Large intestine (tissue), 12 donors: ENCODE measurements at places on chromosomes 13 and 19. TPM values are rescaled to one million over a fixed set of nuclear protein-coding genes. Genes with fewer than 3 reads are reported as not detected.

Gene RRAS
- polyA plus RNA-seq, result 36.8 TPM

Gene SRRM5
- polyA plus RNA-seq, result 1.5 TPM

Gene CEACAM5
- polyA plus RNA-seq, result 18.8 TPM

Gene ZC3H13
- polyA plus RNA-seq, result 36.4 TPM

Gene OR7C1
- 0.03 TPM for polyA plus RNA-seq

Gene LPAR6
- 24.7 TPM for polyA plus RNA-seq

DNA sequence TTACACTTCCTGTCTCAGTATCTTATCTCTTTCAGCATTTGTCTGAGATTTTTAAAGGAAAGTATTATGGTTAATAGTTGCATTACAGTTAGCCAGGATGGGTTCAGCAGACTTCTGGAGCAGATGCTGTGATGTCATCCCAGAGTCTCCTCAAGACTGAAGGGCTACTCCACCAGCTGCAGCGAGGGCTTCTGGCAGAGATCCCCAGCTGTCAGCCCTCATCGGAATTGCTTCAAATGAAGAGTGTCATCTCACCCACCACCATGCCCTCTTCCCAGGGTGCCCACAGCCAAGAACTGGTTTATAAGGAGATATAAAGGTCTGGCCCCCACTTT, 84.4 kb downstream of the FAM216B start:
- no peaks in the 10 kb centered on the region for H3K36me3 ChIP-seq
- H3K4me1 ChIP-seq, result no peaks in the 10 kb centered on the region
- no peak for DNase-seq

GRCh38 chr19:3145909-3146676, 10.3 kb downstream of the GNA15 start:
- H3K27ac ChIP-seq, result no peak overlapping the region
- DNase-seq, result no peak

DNA sequence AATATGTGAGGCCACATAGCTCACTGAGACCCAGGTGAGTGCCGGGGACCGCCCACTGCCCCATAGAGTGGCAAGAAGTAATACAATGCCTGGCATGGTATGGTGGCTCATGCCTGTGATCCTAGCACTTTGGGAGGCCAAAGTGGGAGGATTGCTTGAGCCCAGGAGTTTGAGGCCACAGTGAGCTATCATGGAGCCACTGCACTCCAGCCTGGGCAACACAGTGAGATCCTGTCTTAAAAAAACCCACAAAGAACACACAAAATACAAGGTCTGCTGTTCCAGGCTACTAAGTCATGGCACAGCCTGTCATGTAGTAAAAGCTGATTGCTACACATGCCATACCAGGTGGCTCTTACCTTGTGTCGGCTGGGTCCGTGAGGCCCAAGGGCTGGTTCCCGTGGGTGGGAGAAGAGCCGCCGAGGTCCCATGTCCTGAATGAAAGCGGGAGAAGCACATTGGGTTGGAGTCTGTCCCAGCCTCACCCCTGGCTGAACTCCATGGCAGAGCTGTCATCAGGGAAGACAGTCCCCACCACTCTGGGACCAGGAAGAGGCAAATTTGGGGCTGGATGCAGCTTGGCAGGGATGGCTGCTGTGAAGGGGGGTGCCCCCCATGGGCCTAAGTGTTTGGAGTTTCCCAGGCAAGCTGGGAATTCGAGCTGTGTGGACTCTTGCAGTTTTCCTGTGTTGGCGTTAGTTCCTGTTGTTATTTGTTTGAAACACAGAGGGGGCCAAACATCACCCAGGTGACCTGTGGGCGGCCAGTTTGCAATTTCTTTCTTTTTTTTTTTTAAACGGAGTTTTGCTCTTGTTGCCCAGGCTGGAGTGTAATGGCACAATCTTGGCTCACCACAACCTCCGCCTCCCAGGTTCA, 3.2 kb upstream of the FDX2 start:
- no peak for DNase-seq
- H3K36me3 ChIP-seq, result peaks cover 77% of the 10 kb centered on the region
- no peak overlapping the region for H3K4me3 ChIP-seq
- no peaks in the 10 kb centered on the region for H3K27me3 ChIP-seq
- no peak overlapping the region for H3K27ac ChIP-seq

DNA sequence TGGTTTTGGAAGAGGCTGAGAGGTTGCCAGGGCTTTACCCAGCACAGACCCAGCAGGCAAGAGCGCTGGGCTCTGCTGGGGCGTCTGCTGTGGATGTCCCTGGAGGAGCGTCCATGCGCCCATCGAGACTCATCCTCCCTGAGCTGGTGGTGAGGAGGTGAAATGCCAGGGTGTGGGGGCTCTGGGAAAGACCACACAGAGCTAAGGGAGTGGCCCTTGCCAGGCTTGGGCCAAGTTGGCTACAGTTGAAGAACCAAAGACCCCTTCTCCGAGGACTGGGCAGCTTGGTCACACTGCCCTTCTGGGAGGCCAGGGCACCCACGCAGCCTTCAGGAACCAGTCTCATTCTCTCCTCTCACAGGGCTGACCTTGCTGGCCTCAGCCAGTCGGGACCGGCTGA, 24.6 kb upstream of the OVOL3 start:
- no peak for DNase-seq
- peaks cover 20% of the 10 kb centered on the region for H3K36me3 ChIP-seq
- H3K4me1 ChIP-seq, result no peaks in the 10 kb centered on the region
- no peaks in the 10 kb centered on the region for H3K27me3 ChIP-seq

- DNase-seq, result no peak
- H3K4me1 ChIP-seq, result peaks cover 17% of the 10 kb centered on the region
- H3K27me3 ChIP-seq, result peaks cover 92% of the 10 kb centered on the region
- no peak overlapping the region for H3K27ac ChIP-seq
- H3K4me3 ChIP-seq, result no peak overlapping the region
These were observed 2.5 kb upstream of the TMEM59L start for GRCh38 chr19:18610245-18610555.

GRCh38 chr13:85729296-85729695, 69.9 kb downstream of the SLITRK6 start:
- H3K36me3 ChIP-seq, result no peaks in the 10 kb centered on the region
- no peaks in the 10 kb centered on the region for H3K4me1 ChIP-seq
- H3K27ac ChIP-seq, result no peak overlapping the region
- DNase-seq, result no peak
- H3K27me3 ChIP-seq, result no peaks in the 10 kb centered on the region

DNA sequence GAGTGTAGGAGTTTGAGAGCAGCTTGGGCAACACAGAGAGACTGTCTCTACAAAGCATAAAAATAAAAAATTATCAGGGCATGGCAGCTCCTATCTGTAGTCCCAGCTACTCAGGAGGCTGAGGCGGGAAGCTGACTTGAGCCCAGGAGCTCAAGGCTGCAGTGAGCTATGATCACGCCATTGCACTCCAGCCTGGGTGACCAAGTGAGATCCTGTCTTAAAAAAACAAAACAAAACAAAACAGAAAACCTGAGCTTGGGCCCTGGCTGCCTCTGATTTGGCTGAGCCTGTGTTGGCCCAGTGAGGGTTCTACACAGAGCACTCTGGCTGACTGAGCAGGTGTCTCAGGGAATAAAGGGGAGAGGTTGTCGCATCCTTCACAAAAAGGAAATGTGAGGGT, 8.0 kb downstream of the SLC7A9 start:
- DNase-seq, result no peak
- H3K27me3 ChIP-seq, result no peaks in the 10 kb centered on the region
- H3K27ac ChIP-seq, result no peak overlapping the region
- no peak overlapping the region for H3K4me3 ChIP-seq
- H3K4me1 ChIP-seq, result no peaks in the 10 kb centered on the region

DNA sequence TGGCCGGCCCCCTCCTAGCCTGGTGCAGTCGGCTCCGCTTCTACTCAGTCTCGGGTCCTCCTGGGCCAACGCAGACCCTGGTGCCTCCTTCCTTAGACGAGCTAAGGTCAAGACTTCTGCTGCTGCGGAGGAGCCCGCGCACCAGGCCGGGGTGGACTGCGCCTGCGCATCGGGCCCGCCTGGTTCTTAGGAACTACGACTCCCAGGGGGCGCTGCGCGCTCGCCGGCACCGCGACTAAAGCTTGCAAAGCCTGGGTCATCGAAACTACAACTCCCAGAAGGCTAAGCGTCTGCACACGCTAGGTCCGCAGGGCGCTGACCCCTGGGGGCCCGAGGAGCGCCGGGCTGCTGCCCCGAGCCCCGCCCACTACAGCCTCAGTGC, at the start of gene ZNF835:
TSS of gene ZNF835 (minus strand) at position 145 of the 382 bp plus-strand sequence. CDS start 6,559 bp downstream, outside the sequence.
- H3K27ac ChIP-seq, result no peak within 1 kb of the TSS
- no peaks in the 10 kb centered on the region for H3K4me1 ChIP-seq

DNA sequence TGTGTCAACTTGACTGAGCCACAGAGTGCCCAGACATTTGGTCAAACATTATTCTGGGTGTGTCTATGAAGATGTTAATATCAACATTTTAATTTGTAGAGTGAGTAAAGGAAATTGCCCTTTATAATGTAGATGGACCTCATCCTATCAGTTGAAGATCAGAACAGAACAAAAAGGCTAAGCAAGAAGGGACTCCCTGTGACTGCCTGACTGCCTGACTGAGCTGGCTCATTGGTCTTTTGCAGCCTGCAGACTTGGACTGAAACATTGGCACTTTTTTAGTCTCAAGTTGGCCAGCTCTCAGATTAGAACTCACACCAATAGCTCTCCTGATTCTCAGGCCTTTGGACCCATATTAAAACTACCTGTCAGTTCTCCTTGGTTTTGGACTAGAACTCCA, 600.4 kb upstream of the SLITRK6 start:
- H3K36me3 ChIP-seq, result no peaks in the 10 kb centered on the region
- no peak overlapping the region for H3K4me3 ChIP-seq
- no peak overlapping the region for H3K27ac ChIP-seq
- H3K27me3 ChIP-seq, result no peaks in the 10 kb centered on the region
- H3K4me1 ChIP-seq, result no peaks in the 10 kb centered on the region

DNA sequence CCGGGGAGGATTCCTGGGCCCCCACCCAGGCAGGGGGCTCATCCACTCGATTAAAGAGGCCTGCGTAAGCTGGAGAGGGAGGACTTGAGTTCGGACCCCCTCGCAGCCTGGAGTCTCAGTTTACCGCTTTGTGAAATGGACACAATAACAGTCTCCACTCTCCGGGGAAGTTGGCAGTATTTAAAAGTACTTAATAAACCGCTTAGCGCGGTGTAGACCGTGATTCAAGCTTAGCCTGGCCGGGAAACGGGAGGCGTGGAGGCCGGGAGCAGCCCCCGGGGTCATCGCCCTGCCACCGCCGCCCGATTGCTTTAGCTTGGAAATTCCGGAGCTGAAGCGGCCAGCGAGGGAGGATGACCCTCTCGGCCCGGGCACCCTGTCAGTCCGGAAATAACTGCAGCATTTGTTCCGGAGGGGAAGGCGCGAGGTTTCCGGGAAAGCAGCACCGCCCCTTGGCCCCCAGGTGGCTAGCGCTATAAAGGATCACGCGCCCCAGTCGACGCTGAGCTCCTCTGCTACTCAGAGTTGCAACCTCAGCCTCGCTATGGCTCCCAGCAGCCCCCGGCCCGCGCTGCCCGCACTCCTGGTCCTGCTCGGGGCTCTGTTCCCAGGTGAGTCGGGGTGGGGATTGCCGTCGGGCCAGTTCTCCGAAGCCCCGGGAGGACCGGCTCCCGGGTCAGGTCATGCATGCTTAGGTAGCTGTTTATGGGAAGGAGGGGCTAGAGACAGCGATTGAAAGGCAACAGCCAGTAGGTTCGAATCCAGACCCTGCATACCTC, at the start of gene ICAM1:
TSS of gene ICAM1 (plus strand) at position 505 of the 779 bp plus-strand sequence. CDS start at position 545, 40 bp downstream.
- peak within 1 kb of the TSS; percentile 80 for H3K27ac ChIP-seq
- peaks cover 6% of the 10 kb centered on the region for H3K36me3 ChIP-seq
- peaks cover 16% of the 10 kb centered on the region for H3K4me1 ChIP-seq

DNA sequence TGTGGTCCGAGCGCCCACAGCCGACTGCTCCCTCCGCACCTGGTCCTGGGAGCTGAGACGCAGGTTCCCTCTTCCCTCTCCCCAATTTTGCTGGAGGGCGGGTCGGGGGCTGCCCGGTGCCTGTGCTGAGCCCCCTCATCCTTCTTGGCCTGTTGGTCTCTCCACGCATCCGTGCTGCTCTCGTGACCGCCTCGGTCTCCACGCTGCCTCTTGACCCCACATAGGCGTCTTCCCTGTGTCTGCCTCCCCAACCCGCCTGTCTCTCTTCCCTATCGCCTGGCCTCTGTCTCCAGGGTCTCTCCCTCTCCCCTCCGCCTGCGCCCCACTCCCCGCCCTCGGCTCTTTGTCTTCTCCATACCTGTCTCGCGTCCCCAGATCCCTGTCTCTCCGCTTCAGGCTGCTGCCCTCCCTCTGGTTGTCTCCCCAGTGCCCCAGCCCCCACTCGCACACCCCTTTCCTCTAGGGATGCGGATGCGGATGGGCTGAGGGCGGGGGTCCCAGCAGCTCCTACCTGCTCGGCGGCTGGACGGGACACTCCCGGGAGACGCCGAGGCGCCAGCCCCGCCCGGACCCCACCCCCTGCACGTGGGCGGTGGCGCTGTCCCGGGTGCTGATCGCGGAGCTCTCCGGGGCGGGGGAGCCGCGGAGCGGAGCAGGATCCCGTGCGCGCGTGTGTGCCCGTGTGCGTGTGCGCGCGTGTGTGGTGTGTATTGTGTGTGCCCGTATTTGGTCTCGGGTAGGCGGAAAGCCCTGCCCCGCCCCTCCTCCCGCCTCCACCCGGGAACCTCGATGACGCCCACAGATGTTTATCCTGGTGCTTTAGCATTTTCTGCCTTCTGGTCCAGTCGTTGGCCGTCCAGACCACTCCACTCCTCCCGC, at the start of gene SYT5:
TSS of gene SYT5 (minus strand) at position 684 of the 879 bp plus-strand sequence. CDS start 1,248 bp downstream, outside the sequence.
- DNase-seq, result no peak
- peaks cover 9% of the 10 kb centered on the region for H3K36me3 ChIP-seq
- H3K27ac ChIP-seq, result peak within 1 kb of the TSS; percentile 28
- H3K4me3 ChIP-seq, result peak within 1 kb of the TSS; percentile 30
- H3K27me3 ChIP-seq, result peaks cover 64% of the 10 kb centered on the region

DNA sequence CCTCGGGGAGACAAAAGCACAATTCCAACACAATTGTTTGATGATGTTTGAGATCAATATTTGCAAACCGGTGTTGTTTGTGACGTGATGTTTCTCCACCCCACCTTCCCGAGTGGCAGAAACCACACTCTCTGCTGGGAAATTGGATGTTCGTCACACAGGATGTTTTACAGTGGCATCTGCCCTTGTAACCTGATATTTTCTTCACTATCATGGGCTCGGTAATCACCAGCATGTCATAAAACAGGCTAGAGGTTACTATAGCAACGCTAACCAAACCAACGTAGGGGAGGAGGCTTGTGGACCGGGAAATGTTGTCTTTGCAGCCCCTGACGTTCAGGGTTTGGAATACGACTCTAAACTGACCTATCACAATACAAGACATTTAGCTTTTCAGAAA, 454.5 kb downstream of the IRS2 start:
- peak; percentile 54 for DNase-seq
- no peak overlapping the region for H3K4me3 ChIP-seq
- peaks cover 3% of the 10 kb centered on the region for H3K4me1 ChIP-seq
- no peaks in the 10 kb centered on the region for H3K27me3 ChIP-seq
- H3K36me3 ChIP-seq, result no peaks in the 10 kb centered on the region

- peaks cover 17% of the 10 kb centered on the region for H3K36me3 ChIP-seq
- DNase-seq, result peak; percentile 2
- H3K27ac ChIP-seq, result peak overlapping the region; percentile 65
These were observed 574 bp downstream of the ZNF227 start for GRCh38 chr19:44212866-44213346.
